NT2/D1 (cell line): ENCODE measurements at places on chromosomes 7 and 10.

GRCh38 chr10:113801569-113801968, 50.1 kb downstream of the PLEKHS1 start:
- no peak for DNase-seq

GRCh38 chr7:150610233-150610632, 22.0 kb downstream of the GIMAP6 start:
- no peak for DNase-seq

GRCh38 chr10:25888627-25889026, 45.4 kb upstream of the MYO3A start:
- no peak for DNase-seq

DNA sequence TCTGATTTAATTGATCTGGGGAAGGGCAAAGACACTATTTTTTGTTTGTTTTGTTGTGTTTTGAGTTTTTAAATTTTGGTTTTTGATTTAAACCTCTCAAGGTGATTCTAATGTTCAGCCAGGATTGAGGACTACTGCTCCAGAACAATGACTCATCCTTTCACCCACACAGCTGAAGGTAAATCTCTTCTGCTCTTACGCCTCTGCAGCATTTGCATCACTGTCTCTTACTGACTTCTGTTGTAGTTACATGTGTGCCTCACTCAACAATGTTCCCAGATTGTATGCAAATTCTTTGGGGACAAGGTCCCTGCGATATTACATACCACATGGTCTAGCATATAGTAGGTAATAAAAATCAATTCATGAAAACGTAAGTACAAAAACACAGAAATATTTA, 467.5 kb upstream of the LRRN3 start:
- no peak for DNase-seq

DNA sequence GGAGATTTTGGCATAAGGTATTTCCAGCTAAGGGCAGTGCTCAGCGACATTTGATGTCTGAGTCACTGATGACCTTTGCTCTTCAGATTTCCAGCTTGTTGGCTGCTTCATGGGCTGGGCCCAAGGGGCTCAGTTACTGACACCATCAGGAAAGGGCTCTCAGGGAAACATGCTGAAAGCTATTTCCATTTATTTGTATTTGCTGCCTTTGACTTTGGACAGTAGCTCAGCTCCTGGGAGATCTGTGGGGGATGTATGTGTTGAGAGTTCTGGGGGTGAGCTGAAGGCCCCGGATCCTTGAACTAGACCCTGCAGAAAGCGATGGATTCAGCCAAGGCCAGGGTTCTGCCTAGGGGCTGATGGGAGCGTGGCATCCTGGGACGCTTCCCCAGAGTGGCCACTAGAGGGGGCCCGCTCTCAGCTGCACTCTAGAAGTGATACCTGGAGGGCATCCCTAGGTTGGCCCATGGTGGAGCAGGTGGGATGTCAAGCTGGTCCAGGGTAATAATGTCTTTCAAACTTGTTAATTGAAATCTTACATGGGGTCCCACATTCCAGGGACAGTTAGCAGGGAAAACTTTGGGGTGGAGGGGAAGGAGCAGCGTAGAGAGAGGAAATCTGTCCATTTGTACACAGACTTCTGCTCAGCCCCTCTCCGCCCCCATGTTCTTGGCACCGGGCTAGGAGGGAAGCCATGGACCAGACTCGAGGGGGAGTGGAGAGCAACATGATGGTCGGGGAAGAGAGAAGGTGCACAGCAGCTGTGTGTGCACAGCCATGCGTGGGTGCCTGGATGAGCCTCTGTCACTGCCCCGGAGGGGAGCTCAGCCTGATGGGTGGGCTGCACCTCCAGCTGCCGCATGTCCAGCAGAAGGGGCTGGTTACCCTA, 3.0 kb upstream of the BTBD16 start:
- no peak for DNase-seq

GRCh38 chr7:127392182-127392565, 334 bp downstream of the ZNF800 start:
- DNase-seq = peak; percentile 18

DNA sequence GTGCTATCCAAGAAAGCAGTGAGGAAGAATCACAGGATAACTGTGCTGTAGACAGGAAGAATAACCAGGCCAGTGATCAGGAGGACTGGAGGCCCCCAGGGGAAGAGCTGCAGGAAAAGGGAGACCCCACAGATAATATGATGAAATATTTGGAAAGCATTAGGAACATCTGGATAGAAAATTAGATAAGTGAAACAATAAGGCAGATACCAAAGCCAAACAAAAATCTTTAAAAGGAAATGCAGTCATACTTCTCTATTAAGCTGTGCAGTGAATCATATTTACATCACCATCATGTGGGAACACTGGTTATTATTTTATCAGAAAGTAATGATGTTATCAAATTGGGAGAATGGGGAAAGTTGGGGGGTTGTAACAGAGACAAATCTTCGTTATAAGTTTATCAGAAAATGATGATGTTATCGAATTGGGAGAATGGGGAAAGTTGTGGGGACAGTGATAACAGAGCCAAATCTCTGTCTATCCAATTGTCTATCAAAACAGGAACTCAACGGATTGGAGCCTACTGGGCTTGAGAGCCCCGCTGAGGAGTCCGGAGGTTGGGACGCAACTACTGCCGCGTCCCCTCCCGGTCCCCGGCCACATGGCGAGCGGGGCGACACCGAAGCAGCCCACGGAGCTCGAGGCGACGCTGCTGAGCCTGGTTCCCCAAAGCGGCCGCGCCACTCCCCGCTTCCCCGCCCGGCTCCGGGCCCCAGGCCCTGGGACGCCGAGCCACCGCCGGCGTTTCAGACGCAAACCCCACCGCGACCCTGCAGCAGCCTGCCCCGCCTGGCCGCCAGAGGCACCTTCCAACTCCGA, 14.0 kb upstream of the RALA start:
- DNase-seq = no peak

- DNase-seq = peak; percentile 49
Observed at GRCh38 chr10:77428691-77429395, 208.8 kb downstream of the KCNMA1 start.

DNA sequence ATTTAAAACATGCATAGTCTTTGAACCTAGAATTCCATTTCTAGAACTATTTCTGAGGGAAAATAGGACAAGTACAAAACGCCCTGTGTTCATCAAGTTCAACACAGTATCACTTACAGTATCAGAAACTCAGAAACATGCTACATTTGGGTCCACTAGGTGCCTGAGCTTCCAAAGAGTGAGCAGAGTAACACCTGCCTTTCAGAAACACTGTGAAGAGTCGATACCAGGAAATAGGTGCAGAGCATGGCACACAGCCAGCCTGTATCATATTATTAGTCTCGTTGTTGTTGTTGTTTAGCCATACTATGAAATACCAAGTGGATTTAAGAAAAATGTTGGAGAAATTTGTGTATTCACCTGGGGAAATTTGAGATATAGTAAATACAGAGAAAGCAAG, 392.1 kb upstream of the MGMT start:
- DNase-seq = no peak

GRCh38 chr10:19874791-19875190, 58.6 kb downstream of the PLXDC2 start:
- no peak for DNase-seq

DNA sequence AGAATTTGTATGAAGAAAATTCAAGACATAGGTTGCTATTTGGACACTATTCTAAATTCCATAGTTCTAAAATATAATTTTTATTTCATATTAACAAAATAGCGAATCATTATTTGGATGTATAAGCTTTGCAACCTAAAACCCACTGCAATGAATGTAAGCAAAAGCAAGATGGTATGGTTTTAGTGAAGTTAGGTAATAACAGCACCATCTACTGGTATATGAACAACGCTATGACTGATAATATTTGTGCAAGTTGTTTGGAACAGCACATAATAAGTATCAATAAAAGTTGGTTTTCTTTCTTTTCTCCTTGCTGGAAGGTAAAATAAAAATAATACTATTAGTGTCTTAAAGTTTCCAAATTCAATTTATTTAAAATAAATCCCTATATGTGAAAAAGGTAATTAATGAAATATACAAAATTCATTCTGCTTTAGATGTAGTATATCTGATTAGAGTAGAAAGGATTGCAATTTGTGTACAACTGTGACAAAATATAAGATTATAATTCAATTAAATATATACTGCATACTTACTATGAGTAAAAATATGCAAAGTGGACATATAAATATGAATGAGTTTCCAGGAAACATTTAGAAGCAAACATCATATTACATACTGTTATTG, 79.0 kb upstream of the LSM8 start:
- no peak for DNase-seq

GRCh38 chr7:139451638-139452037, 31.8 kb downstream of the KLRG2 start:
- DNase-seq = no peak

- no peak for DNase-seq
Observed at GRCh38 chr7:4029941-4030340, 652.2 kb upstream of the FOXK1 start.

DNA sequence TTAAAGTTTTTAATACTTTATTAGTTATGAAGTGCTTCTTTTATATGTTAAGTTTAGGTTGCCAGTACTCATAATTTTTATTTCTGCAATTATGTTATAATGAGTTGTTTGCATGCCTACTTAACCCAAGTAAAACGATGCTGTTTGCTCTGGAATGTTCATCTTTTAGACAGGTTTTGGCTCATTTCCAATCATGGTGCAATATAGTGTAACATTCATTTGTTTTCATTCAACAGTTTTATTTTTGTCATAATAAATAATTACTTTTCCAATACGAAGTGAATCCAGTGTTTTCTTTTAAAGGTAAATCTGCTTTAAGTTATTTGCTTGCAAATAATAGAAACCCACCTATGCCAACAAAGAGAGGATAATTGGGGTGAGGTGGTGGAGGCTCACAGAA, 22.1 kb downstream of the ARL5B start:
- no peak for DNase-seq

- DNase-seq = no peak
Observed at GRCh38 chr7:123522066-123522465, 12.3 kb downstream of the IQUB start.

DNA sequence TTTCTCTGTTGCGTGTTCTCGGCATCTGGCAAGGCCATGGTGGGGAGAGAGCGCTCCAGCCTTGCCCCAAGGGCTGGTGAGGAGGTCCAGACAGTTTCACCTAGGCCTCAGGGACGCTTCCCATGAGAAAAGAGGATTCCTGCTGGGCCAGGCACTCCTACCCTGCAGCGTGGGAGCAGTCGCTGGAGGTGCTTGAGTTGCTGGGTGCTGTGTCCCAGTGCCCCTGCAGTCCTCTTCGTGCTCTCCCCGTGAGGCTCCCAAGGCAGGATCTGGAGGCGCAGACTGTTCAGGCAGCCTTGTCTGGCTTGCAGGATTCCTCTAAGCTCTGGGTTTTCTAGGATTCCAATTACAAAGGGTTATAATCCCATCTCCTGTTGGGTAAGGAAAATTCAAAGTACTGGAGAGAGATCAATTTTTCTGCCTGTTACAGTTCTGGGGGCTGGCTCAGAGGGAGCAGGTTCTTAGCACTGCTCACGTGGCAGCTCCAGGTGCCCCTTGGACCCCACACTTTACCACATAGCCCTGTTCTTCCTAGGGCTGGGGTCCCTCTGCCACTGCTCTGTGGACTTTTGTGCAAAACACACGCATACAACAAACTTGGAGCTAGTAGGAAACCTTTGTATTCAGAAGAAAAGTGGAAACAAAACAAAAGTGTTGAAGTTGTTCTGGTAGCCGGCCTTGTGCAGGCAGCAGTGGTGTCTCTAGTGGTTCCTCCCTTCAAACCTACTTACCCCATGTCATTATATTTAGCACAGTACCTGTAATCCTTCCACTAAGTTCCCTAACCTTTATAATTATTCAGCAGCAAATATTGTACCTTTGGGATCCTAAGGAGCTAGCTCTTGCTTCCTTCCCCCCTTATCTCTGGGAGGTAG, 60.5 kb downstream of the CCNY start:
- no peak for DNase-seq

GRCh38 chr10:61621605-61622051, 41.1 kb upstream of the CABCOCO1 start:
- no peak for DNase-seq

DNA sequence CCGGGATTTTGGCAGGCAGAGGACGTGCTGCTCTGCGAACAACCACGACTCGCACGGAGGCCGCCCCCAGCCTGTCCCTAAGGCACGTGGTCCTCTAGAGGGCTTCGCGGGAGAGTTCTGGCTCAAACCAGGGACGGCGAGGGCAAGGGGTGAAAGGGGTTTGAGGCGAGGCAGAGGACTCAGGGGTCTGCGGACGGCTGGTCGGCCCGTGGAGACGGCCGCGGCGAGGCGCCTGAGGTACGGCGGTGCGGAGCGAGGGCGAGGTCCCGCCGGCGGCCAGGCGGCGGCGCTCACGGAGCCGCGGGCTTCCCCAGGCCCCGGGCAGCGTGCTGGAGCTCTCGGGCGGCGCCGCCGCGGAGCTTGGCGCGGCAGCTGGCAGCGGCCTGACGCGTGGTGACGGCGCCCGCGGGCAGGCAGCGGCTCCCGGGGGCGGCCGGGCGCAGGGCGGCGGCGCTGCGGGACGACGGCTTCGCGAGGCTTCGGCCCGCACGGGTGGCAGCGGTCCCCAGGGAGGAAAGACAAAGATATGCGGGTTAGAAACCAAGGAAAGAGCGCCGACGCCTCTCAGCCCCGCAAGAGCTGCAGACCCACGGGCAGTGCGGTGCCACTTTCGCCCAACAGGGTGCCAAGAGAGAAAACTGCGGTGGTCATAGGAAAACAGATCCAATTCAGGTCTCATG, 44.8 kb downstream of the ZNF800 start:
- peak; percentile 57 for DNase-seq
